ENCODE measurements at places on chromosomes 7 and 10. TPM values are rescaled to one million over a fixed set of nuclear protein-coding genes. Genes with fewer than 3 reads are reported as not detected.
A peak's percentile ranks its signal among the peaks of the same experiment; 100 is the strongest.

GRCh38 chr10:71531485-71532446 lies 135.0 kb downstream of the CDH23 start:
- peak; percentile 13 for DNase-seq

DNA sequence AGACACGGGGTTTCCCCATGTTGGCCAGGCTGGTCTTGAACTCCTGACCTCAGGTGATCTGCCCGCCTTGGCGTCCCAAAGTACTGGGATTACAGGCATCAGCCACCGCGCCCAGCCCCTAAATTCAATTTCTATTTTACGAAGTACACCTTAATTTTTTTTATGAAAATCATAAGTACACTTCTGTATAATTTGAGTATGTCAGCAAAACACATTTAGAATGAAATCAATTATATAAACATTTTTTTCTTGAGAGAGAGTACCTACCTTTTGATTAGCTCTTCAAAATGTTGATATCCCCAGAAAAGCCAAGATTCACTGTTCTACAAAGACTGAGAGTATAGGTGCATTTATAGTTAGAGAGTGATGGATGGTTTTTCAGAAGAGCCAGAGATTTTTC lies 20.5 kb upstream of the ITGA8 start:
- DNase-seq, result no peak

DNA sequence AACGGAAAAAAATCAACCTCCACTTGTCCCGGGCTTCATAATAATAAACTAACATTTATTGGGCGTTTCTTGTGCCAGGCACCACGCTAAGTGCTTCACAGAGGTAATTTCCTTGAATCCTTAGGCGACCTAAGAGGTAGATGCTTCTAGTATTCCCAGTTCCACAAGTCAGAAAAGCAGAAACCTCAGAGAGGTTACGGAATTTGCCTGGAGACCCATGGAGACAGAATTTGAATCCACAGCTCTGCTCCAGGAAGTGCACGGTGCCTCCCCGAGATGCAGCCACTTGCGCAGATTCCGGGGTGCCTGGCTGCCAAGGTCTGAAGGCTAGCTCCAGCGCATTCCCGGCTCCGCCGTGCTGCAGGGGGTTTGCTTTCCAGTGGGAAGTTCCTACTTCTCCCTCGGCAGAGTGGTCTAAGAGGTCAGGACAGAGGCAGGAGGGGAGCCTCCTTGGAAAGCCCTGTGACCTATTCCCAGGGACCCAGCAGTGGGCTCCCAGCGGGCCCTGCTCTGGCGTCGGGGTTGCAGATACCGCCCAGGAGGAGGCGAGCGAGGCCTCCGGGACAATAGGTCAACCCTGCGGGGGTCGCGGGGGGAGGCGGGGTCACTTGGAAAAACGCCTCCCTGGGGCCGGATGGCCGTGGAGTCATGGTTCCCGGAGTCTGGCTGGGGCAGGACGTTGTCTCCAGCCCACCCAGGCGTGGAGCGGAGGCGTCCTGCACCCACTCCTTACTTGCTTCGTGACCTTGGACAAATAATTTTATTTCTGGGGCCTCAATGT lies 10.1 kb upstream of the NKX2-3 start:
- DNase-seq, result no peak

- DNase-seq, result no peak
Observed at GRCh38 chr7:83941300-83941699, 253.3 kb downstream of the SEMA3A start.

DNA sequence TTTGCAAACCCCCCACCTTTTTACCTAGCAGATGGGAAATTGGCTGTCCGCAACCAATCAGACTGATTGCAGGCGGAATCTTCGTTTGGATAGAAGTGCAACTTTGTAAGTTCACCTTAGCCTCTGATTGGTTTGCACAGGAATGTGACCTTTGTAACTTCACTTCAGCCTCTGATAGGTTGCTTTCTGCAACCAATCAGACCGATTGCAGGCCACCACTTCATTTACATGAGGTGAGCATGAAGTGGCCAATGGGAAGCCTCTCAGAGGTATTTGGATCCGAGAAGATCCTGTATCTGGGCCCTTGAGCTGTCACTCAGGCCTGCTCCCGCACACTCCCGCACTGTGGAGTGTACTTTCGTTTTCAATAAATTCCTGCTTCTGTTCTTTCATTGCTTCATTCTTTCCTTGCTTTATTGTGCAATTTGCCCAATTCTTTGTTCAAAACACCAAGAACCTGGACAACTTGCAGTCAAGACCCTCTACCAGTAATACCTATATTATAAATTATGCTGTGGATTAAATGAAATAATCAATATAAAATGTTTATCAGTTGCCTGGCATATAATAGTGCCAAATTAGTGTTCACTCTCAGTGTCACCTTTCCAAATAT lies 491.4 kb downstream of the PLXNA4 start:
- no peak for DNase-seq

GRCh38 chr7:98827258-98827657 lies 42.6 kb downstream of the TMEM130 start:
- no peak for DNase-seq

- DNase-seq, result no peak
Observed at GRCh38 chr10:47037654-47038425, 126.6 kb downstream of the PTPN20 start.

GRCh38 chr7:1990001-1990670 lies 242.6 kb downstream of the MAD1L1 start:
- DNase-seq, result no peak

DNA sequence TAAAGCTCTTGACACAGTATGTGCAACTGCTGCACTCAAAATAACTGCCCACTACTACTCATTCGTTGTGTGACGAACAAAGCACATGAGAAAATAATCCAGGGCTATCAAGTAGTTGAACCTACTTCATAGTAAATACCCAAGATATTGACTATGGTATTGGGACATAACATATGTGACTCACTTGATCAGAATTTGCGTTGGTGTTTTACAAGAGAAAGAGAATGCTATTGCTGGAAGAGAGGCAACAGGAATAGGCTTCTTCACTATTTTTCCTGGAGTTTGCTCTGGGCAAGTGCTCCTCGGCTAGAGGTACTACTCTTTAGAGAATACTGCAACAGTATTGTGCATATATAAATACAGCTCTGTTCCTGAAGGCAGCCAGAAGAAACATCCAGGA lies 2.5 kb downstream of the DGKB start:
- DNase-seq, result peak; percentile 5

- no peak for DNase-seq
Observed at GRCh38 chr10:129280908-129281586, 186.0 kb upstream of the MGMT start.

- DNase-seq, result no peak
Observed at GRCh38 chr10:92799568-92799967, 48.8 kb upstream of the EXOC6 start.

DNA sequence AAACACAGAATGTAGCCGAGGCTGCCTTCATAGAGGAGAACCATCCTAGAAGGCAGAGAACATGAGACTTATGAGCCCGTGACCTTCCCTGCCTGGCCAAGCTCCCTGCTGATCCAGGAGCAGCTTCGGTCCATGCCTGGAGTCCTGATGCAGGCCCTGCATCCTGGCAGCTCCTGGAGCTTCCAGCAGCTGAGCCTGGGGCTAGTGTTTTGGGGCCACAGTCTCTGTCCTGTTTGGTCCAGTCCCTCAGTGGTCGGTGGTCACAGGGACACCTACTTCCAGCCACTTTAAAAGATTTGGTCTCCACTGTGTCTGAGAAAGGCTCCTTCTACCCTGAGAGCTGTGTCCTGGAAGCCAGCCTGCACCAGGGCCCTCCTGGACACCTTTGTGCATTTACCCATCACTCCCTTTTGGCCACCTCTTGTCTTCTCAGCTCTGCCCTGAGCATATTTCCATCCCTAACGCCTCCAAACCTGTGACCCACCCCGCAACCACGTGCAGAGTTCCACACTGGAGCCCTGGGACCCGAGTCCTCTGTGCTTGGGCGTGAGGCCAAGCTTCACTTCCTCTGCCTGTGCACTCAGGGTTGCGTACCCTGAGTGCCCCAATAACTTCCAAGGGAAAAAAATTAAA lies 315.2 kb upstream of the ZNF32 start:
- no peak for DNase-seq

Gene PTN
- 8.3 TPM for total RNA-seq

Gene BAIAP2L1
- 4.2 TPM for total RNA-seq

Gene ABCC2
- total RNA-seq, result under 0.01 TPM

Gene ZNF736
- 3.2 TPM for total RNA-seq

Gene C7orf57
- total RNA-seq, result not detected

Gene STK32C
- total RNA-seq, result 9.8 TPM

Gene CPVL
- not detected for total RNA-seq

Gene RHOBTB1
- total RNA-seq, result 16.2 TPM

Gene ELN
- 974 TPM for total RNA-seq
